ENCODE measurements at places on chromosomes 1 and 21. TPM values are rescaled to one million over a fixed set of nuclear protein-coding genes. Genes with fewer than 3 reads are reported as not detected.

Gene C1orf226
- 0.32 TPM for total RNA-seq

Gene DYNLT5
- total RNA-seq, result 2.9 TPM

Gene CSF3R
- total RNA-seq, result not detected

Gene S1PR1
- total RNA-seq, result 169 TPM

Gene ACKR1
- not detected for total RNA-seq

Gene CENPL
- 10.3 TPM for total RNA-seq

Gene ATG4C
- 6.0 TPM for total RNA-seq

Gene STUM
- total RNA-seq, result 0.57 TPM

Gene PGLYRP4
- not detected for total RNA-seq

Gene DNASE2B
- total RNA-seq, result under 0.01 TPM

Gene RHOU
- total RNA-seq, result 0.97 TPM

Gene BSND
- total RNA-seq, result not detected

Gene CRYBG2
- total RNA-seq, result not detected

Gene TNFRSF1B
- total RNA-seq, result 23.9 TPM

Gene GLMN
- 6.0 TPM for total RNA-seq

Gene OR2L8
- total RNA-seq, result 0.31 TPM

Gene OR2T2
- total RNA-seq, result not detected

Gene NBPF20
- 4.6 TPM for total RNA-seq

Gene ALX3
- total RNA-seq, result not detected

Gene AIM2
- total RNA-seq, result not detected

Gene RGS13
- not detected for total RNA-seq

Gene BMP8A
- 0.19 TPM for total RNA-seq

Gene HES3
- not detected for total RNA-seq

Gene CFHR5
- not detected for total RNA-seq

Gene CACNA1E
- total RNA-seq, result not detected

Gene TEX38
- total RNA-seq, result not detected

Gene HAO2
- total RNA-seq, result not detected

Gene CYP2J2
- total RNA-seq, result 0.16 TPM

Gene LTN1
- 14.1 TPM for total RNA-seq

Gene OR2T35
- total RNA-seq, result not detected

Gene MLLT11
- total RNA-seq, result 2.0 TPM

Gene AHCYL1
- 30.1 TPM for total RNA-seq

Gene ERMAP
- 7.9 TPM for total RNA-seq

Gene DCDC2B
- total RNA-seq, result not detected

Gene S100A4
- 2.6 TPM for total RNA-seq

Gene MR1
- 3.2 TPM for total RNA-seq

Gene TMEM50B
- total RNA-seq, result 24.7 TPM

Gene PRELP
- total RNA-seq, result not detected

Data from bladder microvascular endothelial cell (primary cell).